Head of caudate nucleus (tissue), 42 donors: ENCODE measurements at places on chromosomes 4 and X.
A peak's percentile ranks its signal among the peaks of the same experiment; 100 is the strongest.

DNA sequence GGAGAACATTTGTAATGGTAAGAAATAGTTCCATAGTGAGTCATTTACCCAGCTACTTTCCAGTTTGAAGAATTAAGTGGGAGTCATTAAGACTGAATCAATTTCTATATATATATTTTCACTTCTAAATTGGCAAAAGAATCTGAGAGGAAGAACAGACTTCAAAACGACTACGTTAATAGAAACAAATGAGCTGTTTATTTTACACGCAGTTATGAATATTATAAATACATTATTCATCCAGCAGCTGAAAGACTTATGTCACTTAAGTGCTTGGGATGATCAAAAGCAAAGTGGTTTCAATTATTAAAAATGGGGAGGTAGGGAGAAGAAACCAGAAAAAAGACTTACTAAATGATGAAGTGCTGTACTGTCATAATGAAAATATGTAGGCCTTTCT, 260.5 kb upstream of the DDX53 start:
- no peak for DNase-seq

- no peak for DNase-seq
Measured at GRCh38 chr4:124564121-124564520, 148.4 kb downstream of the ANKRD50 start.

GRCh38 chr4:123830930-123831329, 434.3 kb downstream of the SPRY1 start:
- no peak for DNase-seq

DNA sequence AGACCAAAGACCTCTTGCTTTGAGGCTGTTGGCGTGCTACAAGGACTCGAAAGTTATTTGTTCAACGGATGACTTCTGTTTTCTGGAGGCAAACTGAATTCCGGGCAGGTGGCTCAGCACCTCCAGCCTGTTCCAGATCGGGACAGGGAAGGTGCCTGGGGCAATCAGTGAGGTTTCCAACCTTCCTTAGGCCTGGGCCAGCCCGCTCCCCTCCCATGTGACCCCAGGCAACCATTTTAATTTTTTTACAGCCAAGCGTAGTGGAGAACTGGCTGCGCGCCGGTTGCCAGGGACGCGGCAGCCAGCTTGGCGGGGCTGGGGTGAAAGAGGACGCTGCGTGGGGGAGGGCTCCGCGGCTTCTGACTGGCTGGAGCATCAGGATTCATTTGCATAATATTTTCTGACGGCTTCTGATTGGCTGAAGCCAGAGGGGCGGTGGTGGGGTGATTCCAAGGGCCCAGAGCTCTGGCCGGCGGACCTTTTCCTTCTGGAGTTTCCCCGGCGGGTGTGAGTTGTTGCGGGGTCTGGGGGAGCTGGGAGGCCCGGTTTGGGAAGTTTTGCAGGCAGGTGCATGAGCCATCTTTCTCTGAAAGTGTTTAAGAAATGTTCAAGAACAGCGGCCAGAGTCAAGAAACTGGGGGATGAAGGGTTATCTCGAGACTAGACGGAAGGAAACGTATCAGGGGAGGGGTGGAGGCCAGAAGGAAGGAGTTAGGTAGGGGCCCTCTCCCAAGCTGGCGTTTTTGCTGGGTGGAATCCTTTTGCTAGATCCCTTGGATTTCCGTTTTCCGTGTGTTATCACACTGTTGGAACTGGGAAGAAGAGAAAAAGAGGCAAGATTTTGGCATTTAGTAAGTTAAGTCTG, at the start of gene MID1IP1:
MID1IP1 (plus strand) TSS at position 479 of the 865 bp plus-strand sequence. CDS start 3,488 bp downstream, outside the sequence.
- DNase-seq: peak; percentile 91

DNA sequence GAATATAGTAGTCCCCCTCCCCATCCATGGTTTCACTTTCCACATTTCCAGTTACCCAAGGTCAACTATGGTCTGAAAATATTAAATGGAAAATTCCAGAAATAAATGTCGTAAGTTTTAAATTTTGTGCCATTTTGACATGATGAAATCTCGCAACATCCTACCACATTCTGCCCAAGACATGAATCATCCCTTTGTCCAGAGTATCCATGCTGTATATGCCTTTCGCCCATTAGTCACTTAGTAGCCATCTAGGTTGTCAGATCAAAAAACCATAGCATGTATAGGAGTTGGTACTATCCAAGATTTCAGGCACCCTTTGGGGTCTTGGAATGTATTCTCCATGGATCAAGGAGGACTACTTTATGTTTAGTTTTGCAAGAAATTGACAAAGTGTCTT, 8.3 kb downstream of the PRRG1 start:
- DNase-seq: no peak

DNA sequence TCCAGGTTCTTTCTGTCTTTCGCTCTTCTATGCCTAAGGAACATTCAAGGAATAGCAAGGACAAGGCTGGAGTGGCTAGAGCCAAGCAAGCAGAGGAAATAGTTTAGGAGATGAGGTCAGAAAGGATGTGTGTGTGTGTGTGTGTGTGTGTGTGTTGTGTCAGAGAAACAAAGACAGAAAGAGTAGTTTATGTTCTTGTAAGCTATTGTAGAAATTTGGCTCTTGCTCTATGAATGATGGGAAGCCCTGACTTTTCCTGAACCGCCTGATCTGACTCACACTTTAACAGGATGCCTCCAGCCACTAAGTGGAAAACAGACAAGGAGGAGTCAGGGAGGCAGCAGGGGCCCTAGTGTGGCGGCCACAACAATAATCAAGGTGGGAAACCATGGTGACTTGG, 39.7 kb downstream of the LGI2 start:
- no peak for DNase-seq

GRCh38 chr4:158371158-158371557, 150.5 kb upstream of the RXFP1 start:
- DNase-seq: no peak

DNA sequence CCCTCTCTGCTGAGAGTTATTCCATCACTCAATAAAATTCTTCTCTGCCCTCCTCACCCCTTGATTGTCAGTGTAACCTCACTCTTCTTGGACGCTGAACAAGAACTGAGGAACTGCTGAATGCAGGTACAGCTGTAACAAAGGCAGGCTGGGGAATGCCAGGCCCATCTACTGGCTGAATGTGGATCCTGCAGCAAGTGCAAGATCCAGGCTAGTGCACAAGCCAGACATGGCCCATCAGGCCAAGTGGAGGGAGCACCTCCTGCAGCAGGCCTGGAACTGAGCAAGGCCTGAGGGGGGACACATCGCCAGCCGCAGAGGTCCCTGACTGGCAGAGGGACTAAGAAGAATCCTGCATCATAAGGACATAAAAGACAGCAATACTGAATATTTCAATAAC, 411.8 kb upstream of the PCDH10 start:
- peak; percentile 2 for DNase-seq

DNA sequence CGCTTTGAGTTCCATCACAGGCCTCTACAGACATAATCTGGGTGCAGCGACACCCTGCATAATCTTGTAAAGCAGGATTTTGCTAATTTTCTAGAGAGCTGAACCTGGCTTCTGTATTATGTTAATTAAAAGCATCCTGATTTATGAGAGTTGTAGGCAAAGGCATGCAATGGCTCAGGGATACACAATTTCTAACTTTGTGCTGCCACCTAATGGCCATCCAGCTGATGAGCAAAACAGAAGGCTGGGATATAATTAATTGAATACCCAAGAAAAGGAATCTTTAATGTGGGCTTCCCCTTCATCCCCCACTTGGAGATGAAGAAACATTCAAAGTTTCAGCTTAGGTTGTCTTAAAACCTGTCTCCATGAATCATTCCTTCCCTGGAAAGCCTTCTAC, 78.1 kb downstream of the BMP15 start:
- peak; percentile 51 for DNase-seq

DNA sequence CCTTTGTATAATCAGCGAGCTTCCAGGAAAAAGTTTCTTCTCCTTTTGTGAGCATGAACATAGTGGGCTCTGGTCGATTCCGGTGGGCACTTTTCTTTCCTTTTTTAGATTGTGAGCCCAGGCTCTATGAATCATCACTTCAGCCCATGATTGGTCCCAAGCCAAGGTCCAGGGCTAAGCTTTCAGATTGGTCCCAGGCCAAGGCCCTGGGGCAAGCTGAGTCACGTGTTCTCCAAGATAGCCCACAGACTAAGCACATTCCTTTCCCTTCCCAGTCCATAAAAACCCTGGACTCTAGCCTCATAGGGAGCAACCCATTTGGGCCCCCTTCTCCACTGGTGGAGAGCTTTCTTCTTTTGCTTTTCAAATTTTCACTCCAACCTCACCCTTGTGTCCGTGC, 430.5 kb downstream of the NAP1L3 start:
- DNase-seq: no peak

- DNase-seq: no peak
Measured at GRCh38 chr4:17188125-17188524, 289.7 kb upstream of the LDB2 start.

DNA sequence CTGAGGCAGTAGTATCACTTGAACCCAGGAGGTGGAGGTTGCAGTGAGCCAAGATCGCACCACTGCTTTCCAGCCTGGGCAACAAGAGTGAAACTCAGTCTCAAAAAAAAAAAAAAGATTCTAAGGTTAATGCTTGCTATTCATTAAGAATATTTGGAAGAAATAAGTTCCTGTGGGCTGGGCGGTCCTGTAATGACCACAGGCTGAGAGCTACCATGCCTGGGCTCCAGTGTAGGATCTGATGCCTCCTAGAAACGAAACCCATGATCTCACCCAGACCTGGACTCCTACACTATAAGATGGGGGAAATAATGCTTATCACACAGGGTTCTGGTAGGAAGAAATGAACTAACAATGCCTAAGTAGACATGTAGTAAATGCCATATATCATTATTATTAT, 17.8 kb downstream of the TMEM192 start:
- no peak for DNase-seq

- DNase-seq: no peak
Measured at GRCh38 chr4:159178979-159179969, 76.4 kb downstream of the RAPGEF2 start.

GRCh38 chr4:27714073-27714472, 853.4 kb downstream of the STIM2 start:
- DNase-seq: no peak

DNA sequence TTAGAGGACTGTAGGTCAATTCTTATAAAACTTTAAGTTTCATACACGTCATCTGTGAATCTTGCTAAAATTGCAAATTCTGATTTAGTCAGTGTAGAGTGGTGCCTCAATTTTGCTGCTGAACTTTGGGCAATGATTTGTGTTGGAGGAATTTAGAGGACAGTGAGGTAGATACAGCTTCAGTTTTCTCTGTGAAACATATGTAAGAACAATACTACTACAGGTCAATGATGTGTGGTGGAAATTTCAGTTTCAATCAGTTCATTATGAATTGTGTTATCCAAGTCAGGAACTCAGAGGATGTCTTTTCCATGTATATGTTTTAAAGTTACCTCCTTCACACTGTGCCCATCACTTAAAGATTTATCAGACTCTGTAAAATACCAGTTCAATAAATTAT, 1597.8 kb upstream of the PCDH10 start:
- no peak for DNase-seq

- peak; percentile 30 for DNase-seq
Measured at GRCh38 chr4:139279760-139280620, at the start of gene MGARP. Gene MGARP (minus strand): TSS chr4:139280225. CDS start chr4:139280158, 67 bp downstream.

DNA sequence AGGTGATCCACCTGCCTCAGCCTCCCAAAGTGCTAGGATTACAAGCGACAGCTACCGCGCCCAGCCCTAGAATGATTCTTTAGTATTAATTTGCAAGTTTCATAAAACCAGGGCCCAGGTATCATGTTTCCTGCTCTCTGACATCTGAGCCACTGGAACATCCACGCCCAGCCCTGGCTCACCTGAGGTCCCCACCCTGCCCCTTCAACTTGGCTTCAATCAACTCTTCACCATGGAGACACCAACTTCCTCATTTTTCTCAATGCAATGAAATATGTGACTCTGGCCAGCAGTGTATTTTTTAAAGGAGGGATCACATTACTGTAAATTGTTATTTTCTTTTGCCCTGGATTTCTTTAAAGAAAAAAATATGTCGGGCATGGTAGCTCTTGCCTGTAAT, 3.9 kb downstream of the PRSS12 start:
- DNase-seq: no peak

DNA sequence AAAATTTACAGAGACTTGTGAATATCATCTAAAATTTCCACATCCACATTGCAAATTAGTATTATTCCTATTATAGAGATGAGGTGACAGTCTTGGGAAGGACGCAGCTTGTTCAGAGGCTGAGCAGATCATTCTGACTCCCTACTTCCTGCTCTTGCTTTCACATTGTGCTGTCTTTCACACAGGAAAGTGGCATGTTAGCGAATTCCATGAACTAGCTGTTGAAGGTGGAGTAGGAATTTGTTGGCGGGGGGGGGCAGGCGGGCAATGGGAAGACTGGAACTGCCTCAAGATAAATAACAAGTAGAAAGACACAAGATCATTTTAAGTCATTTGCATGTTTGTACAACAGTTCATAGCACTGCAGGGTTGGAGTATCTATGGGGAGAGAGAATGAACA, 2.3 kb downstream of the PF4V1 start:
- no peak for DNase-seq

GRCh38 chr4:138007572-138007971, 234.6 kb downstream of the SLC7A11 start:
- no peak for DNase-seq
